ENCODE measurements at places on chromosomes 2 and 18.

DNA sequence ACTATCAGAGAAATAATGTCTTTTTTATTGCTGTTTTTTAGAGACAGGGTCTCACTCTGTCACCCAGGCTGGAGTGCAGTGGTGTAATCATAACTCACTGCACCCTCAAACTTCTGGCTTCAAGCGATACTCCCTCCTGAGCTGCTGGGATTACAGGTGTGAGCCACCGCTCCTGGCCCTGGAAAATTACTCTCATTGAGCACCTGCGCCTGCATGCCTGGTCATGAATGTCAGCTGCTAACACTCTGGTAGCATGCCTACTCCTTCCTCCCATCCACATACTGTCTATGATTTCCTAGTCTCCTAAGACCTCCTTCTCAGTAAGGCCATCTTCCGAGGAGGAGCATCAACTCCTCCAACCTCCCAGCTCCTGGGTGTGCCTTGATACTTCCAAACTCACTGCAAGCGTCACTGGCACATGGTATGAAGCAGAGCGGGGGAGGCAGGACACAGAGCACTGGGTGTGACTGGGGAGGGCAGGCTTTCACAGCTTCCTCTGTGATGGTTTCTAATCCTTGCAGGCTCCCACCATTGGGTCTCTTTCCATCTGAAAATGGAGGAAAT lies 1.6 kb upstream of the MAP2 start:
- DNase-seq: no peak

GRCh38 chr2:120442923-120443571 lies 97.1 kb downstream of the INHBB start:
- DNase-seq: peak; percentile 83

GRCh38 chr2:61090386-61090921 lies 24.8 kb downstream of the SANBR start:
- no peak for DNase-seq

DNA sequence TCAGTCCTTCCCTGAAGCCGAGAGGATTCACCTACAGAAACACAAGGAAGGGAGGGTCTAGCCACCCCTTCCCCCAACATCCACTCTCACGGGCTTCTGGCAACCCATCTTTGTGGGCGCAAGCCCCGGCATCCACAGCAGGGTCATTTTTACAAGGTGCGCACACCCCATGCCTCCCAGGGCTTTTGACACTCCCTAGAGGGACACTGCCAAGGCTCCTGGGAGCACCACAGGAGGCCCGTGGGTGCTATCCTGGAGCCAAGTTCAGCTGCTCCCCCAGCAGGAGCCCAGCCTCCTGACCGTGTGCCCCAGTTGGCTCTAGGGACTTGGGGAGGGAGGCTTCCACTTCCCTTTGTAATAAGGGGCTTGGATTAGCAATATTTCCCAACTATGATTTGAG lies 251.6 kb downstream of the TNS1 start:
- DNase-seq: no peak

DNA sequence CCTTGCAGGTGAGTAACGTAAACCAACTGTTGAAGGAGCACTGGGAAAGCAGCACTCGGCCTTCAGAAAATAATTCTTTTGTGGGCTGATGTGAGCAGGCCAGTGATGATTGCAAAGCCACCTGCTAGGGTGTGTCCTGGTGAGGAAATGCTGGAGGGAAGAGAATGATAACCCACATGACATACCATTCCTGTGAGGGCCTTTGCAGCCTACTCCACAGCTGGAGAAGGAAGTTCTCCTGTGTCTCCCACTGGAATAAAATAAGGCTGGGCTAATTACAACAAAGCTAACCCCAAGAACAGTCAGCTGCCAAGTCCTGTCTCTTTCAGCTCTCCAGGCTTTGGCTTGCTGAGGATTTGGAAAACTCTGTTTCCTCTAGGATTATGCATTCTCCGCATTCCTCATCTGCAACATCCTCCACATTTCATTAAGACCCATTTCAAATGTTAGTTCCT lies 16.7 kb upstream of the DSG1 start:
- no peak for DNase-seq

DNA sequence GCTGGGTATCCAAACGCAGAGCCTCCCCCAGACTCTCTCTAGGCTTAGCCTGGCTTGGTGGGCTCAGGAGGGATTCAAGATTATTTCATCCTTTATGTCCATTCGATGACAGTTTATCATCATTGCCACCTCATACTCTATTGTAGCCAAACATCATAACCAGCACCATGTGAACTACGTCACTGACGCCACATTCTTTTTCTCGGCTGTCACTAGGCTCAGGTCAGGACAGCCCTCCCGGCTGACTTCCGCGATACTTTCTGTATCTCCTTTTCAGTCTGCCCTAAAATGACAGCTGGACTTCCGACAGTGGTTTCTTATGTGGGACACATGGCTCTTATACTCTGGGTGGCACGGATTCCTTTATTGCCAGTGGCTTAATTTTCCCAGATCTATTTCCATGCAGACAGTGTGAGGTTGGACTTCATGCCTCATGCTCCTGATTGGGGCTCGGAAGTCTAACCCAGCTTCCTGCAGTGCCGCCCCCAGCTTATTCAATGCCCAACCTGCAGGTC lies 39.8 kb upstream of the SMIM21 start:
- no peak for DNase-seq

DNA sequence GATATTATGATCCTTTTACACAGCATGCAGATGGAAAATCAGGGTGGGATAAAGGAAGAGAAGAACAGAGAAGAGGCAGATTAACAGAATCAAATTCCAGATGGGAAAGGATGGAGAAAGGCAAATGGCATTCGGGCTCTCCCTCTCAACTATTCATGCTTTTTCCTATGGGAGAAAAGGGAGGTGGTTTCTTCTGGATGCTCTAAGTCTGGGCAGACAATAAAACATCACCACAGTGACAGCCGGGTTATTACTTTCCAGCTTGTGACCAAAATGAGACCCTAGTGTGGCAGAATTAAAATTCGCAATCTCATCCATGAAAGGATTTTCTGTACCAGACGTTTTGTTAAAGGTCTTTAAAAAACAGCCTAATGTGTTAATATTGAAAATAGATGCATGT lies 440.7 kb downstream of the RND3 start:
- no peak for DNase-seq

DNA sequence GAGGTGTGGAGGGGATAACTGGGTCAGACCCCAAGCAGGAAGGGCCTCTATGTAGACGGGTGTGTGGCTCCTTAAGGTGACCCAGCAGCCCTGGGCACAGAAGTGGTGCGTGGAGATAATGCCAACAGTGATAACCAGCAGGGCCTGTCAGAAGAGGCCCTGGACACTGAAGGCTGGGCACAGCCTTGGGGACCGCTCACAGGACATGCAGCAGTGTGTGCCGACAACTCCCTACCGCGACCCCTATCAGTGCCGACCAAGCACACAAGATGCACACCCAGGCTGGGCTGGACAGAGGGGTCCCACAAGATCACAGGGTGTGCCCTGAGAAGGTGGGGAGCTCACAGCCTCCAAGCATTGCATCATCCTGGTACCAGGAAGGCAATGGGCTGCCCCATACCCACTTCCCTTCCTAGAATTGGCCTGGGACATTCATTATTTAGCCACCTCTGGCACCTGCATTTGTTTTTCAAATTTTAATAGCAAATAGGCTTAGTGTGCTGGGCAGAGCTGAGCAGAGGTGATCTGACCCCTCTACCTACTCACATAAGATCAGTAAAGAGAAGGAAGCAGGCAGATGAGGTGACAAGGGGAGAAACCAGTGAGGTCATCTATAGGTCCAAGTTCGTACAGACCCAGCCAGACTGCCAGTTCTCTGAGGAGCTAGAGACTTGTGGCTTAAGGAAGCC lies 55.2 kb downstream of the BCL11A start:
- no peak for DNase-seq

DNA sequence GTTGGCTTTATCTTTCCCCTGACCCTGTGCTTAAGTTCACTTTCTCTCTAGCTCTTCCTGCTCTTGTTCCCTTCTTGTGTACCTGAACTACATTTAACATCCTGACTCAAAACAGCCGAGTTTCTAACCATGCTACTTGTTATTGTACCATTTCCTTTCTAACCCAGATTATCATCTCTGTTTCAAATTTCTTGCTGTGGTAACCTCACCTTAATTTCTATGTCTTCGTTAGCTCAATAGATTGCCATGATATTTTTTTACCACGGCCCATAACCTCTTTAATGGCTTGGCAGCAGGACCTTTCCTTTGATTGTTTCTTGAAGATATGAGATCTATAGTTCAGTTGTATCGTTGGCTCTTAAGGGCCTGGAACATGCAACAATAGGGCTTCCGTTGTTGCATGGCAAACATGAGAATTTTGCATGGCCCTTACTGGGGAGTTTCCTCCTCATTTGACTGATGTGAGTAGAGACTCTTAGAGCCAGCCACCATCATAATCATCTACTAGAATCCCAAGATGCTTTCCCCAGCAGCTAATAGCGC lies 11.1 kb downstream of the CFAP36 start:
- DNase-seq: no peak

DNA sequence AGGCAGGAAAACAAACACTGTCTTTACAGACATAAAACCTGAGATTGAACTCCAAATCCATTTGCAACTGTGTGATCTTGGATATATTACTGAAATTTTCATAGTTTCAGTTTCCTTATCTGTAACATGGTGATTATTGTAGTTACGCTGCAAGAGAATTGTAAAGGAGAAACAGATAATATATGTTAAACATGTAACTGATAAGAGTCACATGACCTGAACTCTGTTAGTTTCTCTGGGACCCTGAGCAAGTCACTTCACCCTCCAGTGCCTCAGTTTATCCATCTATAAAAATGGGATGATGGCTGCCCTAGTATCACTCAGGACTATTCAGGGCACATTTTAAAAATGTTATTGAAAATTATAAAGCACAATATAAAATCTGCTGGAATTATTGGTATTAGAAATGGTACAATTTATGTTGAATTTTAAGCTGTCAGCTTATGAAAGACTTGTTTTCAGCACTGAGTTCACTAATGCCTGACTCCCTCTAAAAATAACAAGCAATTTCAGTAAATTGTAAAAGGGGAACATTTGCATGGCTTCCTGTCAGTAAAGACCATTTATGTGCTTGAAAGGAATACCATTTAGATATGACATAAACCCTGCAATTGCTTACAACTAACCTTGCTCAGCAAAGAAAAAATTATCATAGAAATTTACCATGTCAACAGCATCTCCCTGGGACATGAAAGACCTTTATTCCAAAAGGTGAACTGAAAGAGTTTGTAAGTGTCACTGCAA lies 393.5 kb downstream of the RAD51AP2 start:
- no peak for DNase-seq

GRCh38 chr2:43074592-43075053 lies 151.8 kb downstream of the ZFP36L2 start:
- DNase-seq: no peak

DNA sequence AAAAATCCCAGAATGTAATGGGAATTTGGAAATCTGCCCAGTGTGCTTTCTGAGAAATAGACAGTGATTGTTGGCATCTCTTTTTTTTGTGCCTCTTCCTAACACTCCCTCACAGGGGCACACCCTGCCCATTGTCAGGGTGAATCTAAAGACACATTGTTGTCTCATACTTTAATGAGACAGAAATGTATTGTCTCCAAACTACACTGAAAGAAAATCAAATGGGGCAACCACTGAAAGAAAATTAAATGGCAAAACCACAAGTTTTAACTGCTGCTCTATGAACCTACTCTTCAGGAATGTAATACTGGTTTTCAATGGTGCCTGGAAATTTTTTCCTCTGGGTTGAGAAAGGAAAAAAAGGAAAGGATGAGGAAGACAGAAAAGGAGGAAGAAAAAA lies 43.2 kb upstream of the GLS start:
- no peak for DNase-seq

- DNase-seq: no peak
These were observed 20.1 kb upstream of the ACMSD start for GRCh38 chr2:134818321-134818720.

- DNase-seq: no peak
These were observed 258.8 kb downstream of the NEDD4L start for GRCh38 chr18:58302811-58303210.

GRCh38 chr18:64402636-64403035 lies 253.7 kb upstream of the LINC00305 start:
- no peak for DNase-seq

GRCh38 chr2:142981069-142981378 lies 103.6 kb downstream of the KYNU start:
- no peak for DNase-seq

DNA sequence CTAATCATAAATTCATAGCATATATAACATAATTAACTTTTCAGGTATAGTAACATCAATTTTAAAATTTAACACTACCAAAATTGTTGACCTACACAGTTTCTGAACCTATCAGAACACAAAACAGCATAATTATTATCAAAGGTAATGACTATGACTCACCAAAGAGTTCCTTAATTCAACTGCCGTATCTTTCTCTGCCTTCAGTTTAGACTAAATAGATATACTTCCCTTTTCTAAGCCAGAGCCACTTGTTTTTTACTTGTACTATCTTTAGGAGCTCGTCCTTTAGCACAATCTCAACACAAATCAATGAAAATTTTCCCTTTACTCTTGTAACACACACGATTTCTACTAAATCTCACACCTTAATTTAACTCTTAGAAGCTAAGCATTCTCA lies 54.4 kb downstream of the CCDC88A start:
- no peak for DNase-seq

DNA sequence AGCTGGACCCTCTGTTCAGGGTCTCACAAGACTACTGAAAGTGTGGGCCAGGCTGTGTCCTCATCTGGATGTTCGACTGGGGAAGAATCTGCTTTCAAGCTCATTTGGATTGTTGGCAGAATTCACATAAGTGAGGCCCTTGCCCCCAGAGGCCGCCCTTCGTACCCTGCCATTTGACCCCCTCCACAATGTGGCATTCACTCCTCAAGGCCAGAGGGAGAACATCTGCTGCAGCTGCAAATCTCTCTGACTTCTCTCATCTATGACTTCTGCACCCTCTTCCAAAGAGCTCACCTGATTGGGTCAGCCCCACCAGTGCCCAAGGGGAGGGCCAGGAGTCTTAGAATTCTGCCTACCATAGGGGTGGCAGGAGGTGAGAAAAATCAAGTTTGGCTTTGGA lies 3.9 kb upstream of the CNDP2 start:
- no peak for DNase-seq

GRCh38 chr2:42971947-42972736 lies 179.8 kb upstream of the HAAO start:
- DNase-seq: no peak

GRCh38 chr2:202025816-202026215 lies 7.8 kb upstream of the FZD7 start:
- DNase-seq: no peak

DNA sequence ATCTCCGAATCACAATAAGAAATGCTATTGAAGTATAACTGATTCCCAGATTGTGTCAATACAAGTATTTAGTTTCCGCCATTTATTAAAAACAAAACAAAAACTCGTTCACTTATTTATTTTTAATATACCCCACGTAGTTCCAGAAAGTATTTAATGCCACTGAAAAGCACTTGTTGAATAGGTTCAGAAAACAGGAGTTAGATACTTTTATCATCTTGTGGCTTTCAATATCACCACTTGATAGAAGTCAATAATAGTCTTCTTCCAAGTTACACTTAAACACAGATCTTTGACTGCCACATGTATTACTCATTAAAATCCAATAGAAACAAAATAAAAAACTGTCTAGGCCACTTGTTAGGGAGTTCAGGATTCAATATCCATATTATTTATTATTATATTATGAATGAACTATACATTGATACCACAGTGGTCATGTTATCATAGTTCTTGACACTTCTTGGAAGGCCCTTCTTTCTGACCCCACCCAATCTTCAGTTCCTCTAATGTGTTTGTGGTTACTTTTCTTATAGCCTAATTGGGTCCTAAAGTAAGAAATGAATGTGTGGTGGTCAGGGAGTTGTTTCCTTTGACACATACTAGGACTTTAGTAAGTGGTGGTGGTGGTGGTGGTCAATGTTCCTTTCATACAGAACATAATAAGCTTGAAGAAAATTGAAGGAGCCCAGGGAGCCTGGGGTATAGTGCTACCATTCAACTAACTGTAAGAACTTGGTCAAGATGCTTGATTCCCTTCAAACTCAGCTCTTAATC lies 221.3 kb upstream of the ITGA4 start:
- DNase-seq: no peak
